CD8-positive, alpha-beta T cell (primary cell): ENCODE measurements at places on chromosomes 1 and 21.

DNA sequence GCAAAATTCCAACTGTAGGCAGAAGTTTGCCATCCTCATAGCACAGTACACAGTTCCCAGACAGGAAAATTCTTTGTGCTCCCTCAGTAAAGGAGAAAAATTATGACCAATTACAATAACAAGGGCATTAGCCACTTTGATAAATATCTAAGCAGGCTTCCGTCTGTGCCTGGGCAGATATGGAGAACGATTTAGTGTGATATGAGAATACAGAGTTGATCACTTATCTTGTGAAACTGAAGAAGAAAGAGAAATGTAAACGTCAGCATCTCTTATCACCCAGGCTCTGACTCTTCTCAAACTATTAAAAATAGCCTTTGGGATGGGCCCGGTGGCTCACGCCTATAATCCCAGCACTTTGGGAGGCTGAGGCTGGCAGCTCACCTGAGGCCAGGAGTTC, 54.5 kb upstream of the TIAM1 start:
- no peak for DNase-seq

DNA sequence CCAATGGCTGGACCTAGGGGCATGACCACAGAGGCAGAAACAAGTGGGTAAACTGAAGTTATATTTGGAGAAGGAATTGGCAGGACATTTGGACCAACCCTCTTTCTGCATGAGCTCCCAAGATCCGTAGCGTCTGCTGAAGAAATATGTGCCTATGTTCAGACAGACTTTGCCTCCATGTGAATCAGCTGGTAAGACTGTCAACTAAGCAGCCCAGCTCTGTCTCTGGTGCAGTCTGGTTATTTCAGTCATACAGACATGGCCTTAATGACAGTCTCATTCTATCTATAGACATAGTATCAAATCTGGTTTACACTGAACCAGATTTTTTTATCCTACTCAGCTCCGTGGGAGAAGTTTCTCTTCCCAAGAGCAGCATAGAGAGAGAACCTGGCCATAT, 63.1 kb upstream of the PBX1 start:
- DNase-seq: no peak

DNA sequence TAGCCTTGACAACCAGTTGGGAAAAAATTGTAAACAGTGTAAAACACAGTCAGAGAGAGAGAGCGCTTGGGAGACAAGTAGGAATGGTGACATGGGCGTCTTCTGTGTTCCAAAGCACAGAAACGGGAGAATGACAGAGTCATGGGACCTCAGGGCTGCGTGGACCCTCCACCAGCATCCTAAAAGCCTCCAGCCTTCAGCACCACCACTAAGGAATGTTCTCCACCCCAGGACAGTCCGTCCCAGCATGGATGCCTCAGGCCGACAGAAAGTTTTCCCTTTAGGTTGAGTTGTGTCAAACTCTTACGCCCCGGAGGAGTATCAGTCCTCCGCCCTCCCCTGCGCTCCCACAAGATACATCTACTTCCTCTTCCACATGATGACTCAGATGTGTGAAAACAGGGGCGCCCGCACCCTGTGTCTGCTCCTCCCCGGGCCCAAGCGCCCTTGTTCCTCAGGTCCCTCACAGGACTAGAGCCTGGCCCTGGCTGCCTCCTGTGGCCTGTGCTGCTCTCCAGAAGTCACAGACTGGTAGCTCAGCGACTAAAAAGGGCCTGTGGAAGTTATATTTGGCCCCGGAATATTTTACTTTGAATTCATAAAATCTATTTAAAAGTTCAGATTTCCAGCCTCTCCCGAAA, 63.9 kb upstream of the EFHD2 start:
- DNase-seq: peak; percentile 44

DNA sequence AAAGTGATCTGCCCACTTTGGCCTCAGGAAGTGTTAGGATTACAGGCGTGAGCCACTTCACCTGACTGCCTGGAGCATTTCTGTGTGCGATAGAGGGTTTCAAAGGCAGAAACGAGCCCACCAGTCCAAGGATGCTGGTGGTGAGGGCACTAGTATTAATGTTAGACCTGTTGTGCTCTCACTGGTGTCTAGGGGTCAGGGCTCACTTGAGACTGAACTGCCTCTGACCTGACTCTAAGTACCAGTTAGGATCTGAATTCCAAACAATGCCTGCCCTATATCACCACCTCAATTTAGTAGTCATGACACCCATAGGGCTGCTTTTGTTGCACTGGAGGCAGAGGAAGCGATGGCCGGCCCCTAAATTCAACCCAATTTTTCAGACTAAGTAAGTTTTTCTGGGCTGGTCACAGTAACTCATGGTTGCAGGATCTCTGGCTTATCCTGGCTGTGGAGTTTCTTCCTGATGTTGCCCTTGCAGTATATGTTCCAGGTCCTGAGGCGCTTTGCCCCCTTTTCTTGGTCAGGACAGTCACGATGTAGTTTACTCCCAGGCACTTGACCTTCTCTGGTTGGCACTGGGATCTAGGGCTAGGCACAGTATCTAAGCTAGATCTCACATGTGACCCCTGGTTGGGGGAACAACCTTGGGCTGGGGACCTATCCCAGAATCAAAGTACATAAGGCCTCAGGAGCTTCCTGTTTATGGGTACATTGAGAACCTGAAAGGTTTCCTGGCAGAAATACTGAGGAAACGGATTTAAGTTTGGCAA, 4.5 kb downstream of the CCDC17 start:
- no peak for DNase-seq

- no peak for DNase-seq
Measured at GRCh38 chr21:44903050-44903685, 17.5 kb downstream of the ITGB2 start.

DNA sequence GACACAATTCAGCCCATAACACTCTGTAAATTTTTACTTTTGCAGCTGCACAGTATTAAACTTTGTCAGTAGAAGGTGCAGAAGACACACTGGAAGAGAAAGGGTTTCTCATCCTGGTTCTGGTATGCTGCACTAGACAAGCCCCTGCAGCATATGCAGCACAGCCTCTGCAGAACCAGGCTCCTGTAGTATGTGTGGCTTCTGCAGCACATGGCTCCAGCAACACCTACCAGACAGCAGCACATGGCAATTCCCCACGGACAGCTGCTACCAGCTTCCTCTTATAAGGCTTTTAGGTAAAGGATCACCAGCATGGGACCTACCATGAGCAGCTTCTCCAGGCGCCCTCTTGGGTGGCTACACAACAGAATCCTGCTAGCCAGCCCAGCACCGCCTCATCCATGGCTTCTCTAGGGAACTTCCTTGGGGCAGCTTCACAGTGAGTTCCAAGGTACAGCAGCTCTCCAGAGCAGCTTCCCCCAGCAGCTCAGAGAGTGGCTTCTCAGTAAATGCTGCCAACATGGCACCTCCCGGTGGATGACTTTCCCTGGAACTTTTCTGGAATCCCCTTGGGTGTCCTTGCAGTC, 534.4 kb upstream of the CXADR start:
- DNase-seq: no peak

DNA sequence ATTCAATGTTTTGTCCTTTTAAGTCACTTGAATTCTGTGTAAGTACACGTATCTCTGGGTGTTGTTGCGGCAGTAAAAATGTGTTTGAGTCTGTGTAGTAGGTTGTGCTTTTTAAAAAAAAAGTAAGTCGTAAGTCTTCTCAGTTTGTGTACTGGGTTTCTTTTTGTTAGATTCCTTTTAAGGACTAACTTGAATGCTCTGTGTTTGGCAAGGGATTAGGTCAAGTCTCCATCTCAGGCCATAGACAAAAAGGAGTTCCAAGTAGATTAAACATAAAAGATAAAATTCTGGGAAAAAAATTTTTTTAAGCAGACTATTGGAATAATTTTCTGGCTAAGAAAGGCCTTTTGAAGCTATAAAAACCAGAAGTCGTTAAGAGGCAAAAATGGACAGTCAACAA, 113.1 kb downstream of the ATP5PO start:
- DNase-seq: no peak

- no peak for DNase-seq
Measured at GRCh38 chr21:39012326-39013230, 170.7 kb downstream of the PSMG1 start.

GRCh38 chr21:42221581-42222345, 2.8 kb downstream of the ABCG1 start:
- DNase-seq: no peak

DNA sequence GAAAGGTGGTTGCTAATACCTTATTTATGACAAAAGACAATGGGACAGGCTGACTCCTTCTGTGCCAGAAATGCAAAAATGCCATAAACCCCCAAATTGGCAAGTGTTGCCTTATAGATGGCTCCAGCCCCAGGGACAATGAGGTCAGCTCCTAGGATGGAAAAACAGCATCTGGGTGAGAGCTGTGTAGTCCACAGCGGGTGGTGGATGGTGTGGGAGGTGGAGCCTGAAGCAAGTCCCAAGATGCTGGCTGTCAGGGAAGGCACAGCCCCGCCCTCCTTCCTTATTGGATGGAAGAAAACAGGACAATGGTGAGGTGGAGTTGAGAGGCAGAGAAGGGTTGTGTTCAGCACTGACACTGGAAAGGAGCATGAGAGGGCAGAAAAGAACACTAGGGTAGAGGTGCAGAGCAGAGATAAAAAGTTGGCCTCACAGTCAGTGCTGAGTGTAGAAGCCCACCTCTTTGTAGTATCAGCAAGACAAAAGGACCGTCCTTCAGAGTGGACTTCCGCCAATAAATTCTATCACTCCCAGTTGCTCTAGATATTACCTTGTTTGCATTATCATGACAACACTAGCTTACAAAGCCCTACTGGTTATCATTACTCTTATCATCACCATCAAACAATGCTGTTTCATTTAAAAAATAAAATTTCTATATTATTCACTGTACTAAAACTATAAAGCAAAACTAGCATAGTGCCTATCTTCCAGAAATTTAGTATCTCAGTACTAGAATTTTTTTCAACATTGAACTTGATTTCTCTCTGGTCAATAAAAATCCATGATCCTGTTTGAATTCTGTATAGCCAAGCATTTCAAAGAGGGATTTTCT, 3.7 kb upstream of the SDE2 start:
- DNase-seq: no peak

- no peak for DNase-seq
Measured at GRCh38 chr1:227905573-227906487, 41.9 kb downstream of the WNT9A start.

GRCh38 chr1:22141554-22142314, 1.2 kb downstream of the WNT4 start:
- DNase-seq: no peak

GRCh38 chr1:51421964-51422363, 91.6 kb upstream of the TTC39A start:
- DNase-seq: no peak

DNA sequence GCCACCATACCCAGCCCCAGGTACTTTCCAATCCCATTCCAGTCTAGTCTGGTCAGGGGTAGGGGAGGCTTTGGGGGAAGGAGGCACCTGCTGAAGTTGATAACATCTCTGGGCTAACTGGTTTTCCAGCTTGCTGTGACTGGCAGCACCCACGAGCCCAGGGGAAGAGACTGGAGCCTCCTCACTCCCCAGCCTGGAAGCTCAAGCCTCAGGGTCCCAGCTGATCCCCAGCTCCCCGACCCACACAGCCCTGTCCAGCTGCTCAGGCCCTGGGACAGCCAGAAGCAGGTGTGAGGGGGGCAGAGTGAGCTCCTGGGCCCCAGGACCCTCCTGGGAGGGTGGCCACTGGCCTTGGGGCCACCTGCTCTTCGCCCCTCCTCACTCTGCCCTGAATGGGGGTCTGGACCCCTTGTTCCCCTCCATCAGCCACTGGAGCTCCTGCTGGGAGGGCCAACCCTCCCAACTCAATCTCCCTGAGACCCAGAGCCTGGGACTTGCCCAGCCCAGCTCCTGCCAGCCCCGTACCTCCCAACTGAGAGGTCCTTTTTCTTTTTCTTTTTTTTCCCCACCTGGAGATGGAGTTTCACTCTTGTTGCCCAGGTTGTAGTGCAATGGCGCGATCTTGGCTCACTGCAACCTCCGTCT, 23.5 kb upstream of the RNU1-4 start:
- DNase-seq: no peak

DNA sequence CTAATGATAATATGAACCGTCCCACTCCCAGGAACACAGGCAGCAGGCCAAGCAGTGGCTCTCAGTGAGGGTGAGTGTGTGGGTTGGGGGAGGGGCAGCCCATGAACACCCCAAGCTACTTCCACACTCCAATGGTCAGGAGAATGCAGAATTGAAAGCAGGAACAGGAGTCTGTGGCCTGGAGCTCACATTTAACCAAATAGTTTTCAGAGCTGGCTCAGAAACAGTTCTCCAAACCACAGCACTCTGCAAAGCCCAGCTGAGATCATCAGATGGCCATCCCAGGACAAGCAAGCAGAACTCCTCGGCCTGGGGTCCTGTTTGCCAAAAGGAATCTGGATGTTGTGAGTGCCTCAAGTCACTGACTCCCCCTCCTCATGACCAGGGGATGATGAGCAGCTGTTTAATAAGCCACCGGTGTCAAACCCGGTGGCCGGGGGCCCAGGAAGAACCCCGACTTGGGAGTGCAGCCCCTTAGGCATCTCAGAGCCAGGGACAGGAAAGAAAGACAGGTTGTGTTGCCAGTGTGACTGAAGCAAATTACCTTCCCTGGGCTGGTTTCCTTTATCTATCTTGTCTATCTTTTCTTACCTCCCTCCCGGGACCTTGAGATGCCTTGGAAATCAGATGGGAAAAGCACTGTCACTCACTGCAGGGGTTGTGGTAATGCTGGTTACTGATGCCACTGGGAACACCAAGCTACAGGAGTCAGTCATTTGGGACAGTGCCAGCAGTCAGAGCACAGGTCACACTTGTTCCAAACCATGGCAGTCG, 20.4 kb downstream of the DEGS1 start:
- no peak for DNase-seq

- DNase-seq: no peak
Measured at GRCh38 chr1:76905876-76906595, 38.8 kb downstream of the ST6GALNAC5 start.

GRCh38 chr1:113106910-113107309, 33.9 kb downstream of the LRIG2 start:
- no peak for DNase-seq

GRCh38 chr1:232622981-232623380, 7.0 kb downstream of the SIPA1L2 start:
- no peak for DNase-seq

DNA sequence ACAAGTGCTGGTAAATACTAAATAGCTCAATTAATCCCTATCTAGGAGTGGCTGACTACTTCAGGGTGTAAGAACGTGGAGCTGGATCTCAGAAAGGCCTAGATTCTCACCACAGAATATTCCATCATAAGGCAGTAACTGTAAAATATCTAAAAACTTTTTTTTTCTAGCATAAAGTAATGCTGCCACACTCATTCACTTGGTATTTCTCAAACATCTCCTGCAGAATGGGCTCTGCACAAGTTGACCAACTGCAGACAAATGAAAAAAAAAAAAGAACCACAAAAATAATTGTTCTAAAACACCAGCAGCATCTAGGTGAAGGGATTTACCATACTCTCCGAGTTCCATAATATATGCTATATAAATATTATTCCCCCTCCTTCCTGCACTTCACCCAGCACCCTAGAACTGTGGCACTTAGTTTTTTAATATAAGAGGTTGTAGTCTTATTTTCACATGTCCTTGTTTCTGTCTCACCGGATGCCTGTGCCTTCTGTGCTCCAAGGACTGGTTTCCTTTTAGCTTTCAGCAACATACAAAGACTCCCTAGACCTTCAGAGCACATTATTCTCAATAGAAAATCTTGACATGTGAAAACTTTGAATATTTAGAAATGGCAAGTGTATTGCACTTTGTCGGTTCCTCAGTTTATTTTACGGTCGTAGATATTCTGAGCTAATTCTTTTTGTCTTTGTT, 8.9 kb downstream of the VSIG8 start:
- DNase-seq: peak; percentile 40

GRCh38 chr1:24898909-24899439, 31.1 kb downstream of the RUNX3 start:
- DNase-seq: no peak
